ENCODE measurements at places on chromosomes 2 and 18.

GRCh38 chr2:71552356-71552755 lies 99.0 kb downstream of the DYSF start:
- no peak for DNase-seq

DNA sequence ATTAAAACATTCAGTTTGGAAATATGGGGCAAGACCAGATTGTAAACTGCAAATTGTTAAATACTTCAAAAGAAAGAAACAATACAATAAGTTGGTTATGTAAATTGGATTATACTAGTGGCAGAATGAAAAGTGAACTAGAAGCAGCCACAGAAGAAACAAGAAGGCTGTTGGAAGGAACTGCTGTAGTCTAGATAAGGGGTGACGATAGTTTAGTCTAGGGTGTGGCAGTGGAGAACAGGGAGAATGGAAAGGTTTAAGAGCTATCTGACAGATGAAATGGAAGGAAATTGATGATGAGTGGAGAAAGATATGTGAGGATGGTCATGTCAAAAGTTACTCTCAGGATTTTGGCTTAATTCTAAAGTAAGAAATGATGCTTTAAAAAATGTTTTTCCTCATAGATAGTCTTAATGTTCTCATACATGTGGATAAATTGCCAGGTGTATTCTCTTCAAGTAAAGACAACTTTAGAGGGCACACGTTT lies 179.7 kb downstream of the GPD2 start:
- DNase-seq = no peak

DNA sequence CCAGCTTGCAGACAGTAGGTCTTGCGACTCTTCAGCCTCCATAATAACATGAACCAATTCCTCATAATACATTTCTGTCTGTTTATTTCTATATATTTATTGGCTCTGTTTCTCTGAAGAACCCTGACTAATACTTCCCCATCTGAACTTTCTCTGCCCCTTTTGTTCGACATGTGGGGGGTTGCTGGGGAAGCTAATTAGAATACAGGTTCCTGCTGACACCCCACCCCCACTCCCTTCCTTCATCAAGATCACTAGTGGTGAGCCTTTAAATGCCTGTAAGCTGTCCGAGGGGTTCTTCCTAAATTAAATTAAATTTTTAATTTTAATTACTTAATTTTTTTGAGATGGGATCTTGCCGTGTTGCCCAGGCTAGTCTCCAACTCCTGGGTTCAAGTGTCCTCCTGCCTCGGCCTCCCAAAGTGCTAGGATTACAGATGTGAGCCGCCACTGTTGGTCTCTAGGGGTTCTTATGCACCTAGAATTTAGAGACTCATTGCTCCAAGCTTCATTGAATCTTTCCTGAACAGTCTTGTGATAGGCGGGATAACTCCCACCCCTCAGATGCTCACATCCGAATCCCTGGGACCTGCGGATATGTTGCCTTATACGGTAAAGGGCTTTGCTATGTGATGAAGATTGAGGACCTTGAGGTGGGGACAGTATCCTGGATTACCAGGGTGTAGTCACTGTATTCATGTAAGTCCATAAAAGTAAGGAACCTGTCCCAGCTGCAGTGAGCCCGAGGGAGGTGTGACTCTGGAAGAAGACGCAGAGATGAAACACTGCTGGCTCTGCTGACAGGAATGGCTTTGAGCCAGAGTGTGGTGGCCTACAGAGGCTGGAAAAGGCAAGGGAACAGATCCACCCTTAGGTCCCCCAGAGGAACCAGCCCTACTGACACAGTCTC lies 26.2 kb downstream of the HPCAL1 start:
- no peak for DNase-seq

GRCh38 chr2:72255540-72255939 lies 107.9 kb upstream of the CYP26B1 start:
- no peak for DNase-seq

DNA sequence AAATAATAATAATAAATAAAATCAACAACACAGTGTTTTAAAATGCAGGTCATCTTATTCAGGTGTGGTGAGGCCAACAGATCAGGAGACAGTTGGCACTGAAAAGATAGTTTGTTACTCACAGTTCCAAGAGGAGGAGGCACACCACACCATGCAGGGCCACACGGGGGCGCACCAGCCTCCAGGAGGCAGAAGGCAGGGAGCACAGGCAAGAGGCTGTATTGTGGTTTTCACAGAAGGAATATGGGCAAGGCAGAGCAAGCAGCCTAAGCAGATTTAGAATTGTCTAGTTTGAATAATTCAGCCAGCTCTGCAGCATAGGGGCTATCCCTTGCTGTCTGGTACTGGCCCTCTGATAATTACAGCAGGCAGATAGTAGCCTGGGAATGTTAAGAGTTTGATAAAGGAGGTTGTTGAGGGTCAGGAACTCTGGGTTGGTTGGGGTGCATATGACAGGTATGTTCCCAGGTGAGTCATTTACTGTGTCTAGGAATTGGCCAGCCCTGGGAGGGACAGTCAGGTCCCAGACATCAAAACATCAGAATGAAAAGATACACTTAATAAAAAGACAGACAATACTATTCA lies 31.3 kb downstream of the KIAA2012 start:
- peak; percentile 46 for DNase-seq

GRCh38 chr18:49486606-49486952 lies 455 bp downstream of the C18orf32 start:
- no peak for DNase-seq

GRCh38 chr2:239711911-239712570 lies 311.2 kb upstream of the HDAC4 start:
- no peak for DNase-seq

DNA sequence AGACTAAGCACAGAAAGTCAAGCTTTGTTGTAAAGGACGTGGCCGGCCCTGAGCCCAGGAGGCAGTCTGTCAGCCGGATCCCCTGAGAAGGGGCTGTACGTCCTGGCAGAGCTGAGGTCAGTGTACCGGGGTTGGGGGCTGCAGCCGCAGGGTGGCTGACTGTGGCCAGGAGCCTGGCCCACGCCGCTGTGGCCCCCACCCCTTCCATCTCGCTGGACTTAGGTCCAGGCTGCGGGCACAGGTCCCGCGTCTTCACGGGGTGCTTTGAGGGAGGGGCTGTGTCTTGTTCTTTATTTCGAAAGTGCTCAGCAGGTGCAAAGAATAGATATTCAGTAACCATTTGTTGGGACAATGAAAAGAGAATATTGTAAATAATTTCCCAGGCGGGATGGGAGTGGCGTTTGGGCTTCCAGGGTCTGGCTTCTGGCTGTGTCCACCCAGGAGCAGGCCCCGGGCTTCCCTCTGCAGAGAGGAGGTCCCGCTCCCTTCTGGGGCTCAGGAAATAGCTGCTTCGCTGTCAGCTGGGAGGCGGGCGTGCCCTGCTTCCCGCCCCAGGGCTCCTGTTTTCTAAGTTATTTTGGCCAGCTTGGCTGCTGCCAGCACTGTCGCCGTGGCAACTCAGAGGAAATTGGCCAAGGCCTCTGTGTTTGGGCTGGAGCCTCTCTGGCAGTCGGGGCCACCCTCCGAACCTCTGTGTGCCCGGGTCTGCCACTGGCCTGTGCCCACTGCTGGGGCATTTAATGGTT lies 7.4 kb downstream of the NFATC1 start:
- no peak for DNase-seq

DNA sequence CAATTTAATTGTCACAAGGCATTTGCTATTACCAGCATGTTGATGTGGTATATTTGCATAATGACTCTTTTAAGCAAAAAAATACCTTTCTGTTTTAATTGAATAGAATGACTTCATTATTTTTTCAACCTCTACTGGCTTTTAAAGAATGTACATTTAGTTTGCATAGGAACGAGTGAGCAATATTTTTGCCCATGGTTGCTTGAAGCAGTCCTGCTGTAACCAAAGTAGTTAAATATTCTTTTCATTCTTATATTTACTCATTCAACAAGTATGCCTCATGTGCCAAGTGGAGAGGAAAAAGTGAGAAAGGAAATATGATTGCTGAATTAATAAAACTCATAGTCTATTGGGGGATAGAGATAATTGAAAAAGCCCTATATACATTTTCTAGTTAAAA lies 184.7 kb downstream of the DSEL start:
- DNase-seq = no peak

DNA sequence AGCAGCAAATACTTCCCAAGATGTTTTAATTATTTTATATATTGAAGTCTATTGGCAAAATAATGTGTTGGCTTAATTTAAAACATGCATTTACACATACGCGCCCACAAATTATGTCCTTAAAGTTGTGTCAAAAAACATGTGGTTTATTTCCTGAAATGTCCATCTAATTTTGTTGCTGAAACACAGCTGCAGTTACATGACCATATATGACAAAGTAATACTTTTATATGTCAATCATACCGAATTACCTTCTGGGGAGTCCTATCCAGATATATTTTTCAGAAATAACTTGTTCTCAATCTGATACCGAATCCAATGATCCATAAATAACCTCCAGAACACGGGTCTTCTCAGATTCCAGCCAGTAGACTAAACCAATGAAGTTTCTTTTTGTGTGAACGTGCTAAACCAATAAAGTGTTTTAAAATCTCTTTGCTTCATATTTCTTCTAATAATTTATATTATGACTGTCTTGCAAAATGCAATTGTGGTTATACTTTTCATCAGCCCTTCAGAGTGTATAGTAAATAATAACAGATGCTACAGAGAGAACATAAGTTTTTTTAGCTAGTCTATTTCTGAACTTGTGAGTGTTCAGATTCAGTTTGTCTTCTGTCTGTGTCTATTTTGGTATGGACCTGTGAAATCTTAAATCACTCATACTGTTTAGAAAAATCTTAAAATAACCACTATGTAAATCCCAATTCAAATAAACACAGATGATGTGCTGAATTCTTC lies 2.4 kb downstream of the SCG2 start:
- no peak for DNase-seq

DNA sequence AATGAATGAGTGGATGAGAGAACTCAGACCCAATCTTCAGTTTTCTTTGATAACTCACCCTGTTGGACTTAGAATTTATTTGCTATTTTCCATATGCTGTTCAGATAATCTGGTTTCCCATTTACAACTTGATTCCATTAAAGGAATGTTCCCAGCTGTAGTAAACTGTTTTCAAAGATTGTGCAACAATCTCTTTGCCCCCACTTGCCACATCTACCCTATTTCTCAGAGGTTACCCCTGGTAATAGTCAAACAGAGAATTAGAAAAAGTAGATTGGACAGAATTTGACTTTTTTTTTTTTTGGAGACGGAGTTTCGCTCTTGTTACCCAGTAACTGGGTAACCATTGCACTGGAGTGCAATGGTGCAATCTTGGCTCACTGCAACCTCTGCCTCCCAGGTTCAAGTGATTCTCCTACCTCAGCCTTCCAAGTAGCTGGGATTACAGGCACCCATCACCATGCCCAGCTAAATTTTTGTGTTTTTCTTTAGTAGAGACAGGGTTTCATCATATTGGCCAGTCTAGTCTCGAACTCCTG lies 93.4 kb upstream of the SIX2 start:
- DNase-seq = no peak

GRCh38 chr2:186771850-186772463 lies 77.0 kb downstream of the ZSWIM2 start:
- DNase-seq = no peak

DNA sequence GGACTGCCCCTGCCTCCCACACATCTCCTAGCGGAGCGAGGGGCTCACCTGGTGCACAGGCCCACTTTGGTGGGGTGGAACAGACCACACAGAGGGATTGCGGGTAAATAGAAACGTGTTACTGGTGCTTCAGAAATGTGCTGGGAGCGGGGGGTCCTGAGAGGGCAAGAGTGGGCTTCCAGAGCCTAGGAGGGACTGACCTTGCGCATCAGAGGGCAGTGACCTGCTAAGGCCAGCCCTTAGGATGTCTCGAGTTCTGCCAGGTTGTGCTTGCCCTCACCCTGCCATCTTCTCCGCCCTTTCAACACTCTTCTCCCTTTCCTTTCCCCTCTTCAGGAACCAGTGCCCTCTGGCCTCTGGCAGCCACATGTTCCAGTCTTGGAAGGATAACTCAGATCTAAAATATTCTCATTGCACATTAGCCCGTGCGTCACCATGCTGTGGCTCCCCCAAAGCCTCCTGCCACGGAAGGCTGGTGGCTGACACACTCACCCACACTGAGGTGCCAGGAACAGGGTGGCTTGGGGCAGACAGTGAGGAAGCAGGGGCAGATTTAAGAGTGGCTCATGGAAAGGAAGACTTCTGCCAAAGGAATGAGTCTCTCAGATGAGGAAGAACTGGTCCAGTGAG lies 89.6 kb downstream of the MCFD2 start:
- no peak for DNase-seq

DNA sequence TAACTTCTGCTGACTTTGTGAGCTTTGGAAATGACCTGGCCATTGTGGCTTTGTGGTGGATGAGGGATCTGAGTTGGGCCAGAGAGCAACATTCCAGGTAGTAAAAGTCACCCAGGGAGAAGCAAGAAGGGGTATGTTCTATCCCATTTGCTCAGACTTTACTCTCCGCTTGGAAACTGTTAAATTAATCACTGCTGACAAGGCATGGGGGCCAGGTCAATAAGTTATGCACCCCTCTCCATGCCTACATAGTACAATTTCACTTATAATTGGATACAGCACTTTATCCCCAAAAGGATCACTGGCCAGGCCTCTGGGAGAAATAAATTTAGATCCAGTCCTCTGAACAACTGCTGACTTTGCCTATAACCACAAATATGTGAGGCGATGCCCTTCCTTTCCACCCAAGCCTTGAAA lies 92.1 kb downstream of the RPRM start:
- DNase-seq = no peak

GRCh38 chr18:7459851-7460770 lies 107.0 kb upstream of the PTPRM start:
- DNase-seq = no peak

- DNase-seq = no peak
These were observed 95.7 kb downstream of the ZNF385B start for GRCh38 chr2:179765666-179766065.

All from activated CD8-positive, alpha-beta T cell treated with anti-CD3 and anti-CD28 coated beads, Interleukin-2, amount 10 ng/mL, durations not matched to agents 7 days and 5 days (primary cell).